Stimulated activated CD4-positive, alpha-beta T cell treated with anti-CD3 and anti-CD28 coated beads, Interleukin-15, amount 100 ng/mL, for 48 hours (primary cell): ENCODE measurements at places on chromosomes 5 and 9.

- no peak for DNase-seq
Measured at GRCh38 chr5:19047277-19047676, 940.7 kb downstream of the CDH18 start.

DNA sequence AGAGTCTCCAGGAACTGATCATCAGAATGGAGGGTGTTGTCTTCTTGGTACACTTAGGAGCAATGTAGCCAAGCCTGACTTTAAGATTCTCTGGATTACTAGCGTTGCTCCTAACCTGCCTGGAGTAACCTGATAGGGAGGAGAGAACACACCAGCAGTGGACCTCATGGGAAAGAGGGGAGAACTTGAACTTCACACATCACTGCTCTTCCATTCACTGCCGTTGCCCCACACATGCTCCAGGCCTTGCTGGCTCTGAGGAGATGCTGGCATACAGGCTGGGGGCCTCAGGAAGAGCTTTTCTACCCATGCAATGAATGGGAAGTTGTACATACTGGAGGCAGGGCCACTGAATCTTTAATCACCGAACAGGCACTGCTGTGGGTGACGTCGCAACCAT lies 60.3 kb upstream of the ADAMTS16 start:
- no peak for DNase-seq

- DNase-seq = no peak
Measured at GRCh38 chr9:38263532-38263931, 129.0 kb upstream of the ALDH1B1 start.

DNA sequence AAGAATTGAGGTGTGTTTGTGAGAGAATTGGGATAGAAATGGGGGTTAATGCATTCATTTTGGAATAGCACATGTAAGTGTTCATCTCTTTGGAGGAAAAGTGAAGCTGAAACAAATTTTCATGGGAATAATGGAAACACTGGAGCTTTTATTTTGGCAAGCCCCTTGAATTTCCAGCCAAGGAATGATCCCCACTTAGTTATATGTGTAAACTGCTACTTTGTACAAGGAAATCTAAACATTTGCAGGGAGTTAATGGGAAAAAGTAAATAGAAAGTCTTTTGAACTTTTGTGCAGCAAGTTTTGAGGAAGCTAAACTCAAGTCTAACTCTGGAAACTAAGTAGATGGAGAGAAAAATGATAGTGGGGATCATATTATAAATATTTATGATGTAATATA lies 44.1 kb downstream of the CAMK4 start:
- no peak for DNase-seq

DNA sequence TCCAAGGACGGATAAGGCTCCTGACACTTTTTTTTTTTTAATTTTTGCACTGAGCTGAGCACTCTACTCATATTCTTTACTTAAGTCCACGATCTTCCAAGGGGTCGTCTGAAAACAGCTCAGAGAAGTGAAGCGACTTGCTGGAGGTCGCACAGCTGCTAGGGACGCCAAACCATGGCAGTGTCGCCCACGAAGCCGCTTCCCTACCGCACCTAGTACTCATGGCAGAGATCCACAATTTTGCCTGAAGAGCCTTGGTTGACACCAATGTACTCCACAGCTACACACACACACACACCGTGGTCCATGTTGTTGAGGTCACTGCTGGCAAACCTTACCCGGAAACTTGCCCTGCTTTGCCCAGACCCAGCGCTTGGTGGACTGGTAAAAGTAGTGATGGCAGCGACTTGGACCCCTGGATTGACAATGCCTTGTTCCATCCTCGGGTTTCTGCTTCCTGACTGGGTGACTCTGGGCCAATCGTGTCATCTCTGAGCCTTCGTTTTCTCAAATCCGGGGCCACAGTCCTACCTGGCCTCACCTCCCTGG lies 521 bp upstream of the SLIT3 start:
- DNase-seq = no peak

GRCh38 chr5:128825826-128826225 lies 139.5 kb upstream of the SLC27A6 start:
- no peak for DNase-seq
